Amygdala (tissue), 56 donors: ENCODE measurements at places on chromosomes 1 and 21.

- DNase-seq = no peak
Measured at GRCh38 chr1:247156787-247157232, 15.0 kb downstream of the ZNF124 start.

- no peak for DNase-seq
Measured at GRCh38 chr21:17988102-17988437, 168.9 kb upstream of the C21orf91 start.

DNA sequence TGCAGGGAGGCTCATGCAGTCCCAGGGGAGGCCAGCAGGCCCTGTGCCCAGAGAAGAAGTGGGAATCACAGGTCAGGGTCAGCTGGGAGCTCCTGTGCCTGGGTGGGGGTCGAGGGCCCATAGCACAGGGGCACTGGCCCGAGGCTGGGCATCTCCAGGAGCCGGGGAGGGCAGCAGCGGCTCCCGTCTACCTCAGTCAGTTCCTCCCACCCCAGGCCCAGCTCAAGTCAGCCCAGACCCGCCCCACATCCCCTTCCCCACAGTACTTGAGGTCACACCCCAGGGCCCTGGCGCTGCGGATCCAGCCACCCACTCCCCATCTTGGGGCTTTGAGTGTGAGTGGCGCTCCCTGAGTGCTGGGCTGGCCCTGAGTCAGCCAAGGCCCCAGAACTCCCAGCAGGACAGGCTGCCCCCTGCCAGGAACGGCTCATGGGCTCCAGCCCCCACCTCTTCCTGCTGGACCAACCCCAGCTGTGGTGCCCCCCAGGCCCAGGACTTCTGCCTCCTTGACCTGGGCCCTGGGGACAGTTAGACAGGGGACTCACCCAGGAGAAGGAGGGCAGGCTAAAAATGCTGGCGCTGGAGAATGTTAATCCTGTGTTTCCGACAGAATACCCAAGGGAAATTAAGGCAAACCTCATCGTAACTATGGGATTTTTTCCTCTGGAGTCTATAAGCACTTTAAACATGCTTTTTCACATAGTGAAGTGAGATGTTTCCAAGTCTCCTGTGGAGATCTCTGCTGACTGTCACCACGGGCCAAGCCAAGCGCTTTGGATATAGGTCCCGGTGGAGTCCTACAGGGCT lies 68.8 kb upstream of the COL6A1 start:
- DNase-seq = no peak

DNA sequence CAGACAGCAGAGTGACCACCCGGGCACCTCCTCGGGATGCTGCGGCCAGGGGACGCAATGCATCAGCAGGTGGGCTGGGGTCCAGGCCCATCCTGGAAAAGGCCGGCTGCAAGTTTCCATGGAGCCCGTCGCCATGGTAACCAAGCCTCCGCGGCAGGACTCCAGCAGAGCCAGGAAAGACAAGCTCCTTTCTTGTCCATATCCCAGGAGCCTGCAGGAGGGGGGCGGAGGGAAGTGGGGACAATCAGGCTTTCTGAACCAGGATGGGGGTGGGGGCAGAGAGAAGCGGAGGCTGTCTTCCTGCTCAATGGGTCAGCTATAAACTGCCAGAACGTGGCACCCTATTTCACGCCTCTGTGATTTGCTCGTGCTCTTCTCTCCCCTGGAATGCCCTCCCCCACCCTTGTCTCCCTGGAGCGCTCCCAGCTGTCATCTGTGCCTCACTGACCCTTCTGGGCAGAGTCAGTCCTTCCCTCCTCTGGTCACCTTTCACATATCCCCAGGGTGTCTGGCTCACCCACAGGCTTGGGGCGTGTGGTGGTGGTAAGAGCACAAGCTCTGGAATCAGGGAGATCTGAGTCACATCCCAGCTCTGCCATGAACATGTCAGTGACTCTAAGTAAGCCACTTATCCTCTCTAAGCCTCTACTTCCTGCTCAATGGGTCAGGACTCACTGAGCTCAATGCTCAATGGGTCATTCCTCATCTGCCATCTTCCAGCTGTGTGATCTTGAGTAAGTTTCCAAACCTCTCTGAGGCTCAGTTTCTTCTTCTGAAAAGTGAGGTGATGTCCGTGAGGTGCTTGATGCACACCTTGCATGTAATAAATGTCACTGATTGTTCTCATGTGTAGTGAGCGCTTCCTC lies 58.9 kb upstream of the LAPTM5 start:
- peak; percentile 88 for DNase-seq

GRCh38 chr1:29880556-29880955 lies 644.2 kb downstream of the PTPRU start:
- no peak for DNase-seq

GRCh38 chr21:29418813-29419212 lies 120.1 kb downstream of the BACH1 start:
- no peak for DNase-seq

GRCh38 chr1:162235241-162235800 lies 141.3 kb downstream of the SPATA46 start:
- no peak for DNase-seq

GRCh38 chr1:161945306-161946060 lies 78.2 kb downstream of the OLFML2B start:
- DNase-seq = no peak

DNA sequence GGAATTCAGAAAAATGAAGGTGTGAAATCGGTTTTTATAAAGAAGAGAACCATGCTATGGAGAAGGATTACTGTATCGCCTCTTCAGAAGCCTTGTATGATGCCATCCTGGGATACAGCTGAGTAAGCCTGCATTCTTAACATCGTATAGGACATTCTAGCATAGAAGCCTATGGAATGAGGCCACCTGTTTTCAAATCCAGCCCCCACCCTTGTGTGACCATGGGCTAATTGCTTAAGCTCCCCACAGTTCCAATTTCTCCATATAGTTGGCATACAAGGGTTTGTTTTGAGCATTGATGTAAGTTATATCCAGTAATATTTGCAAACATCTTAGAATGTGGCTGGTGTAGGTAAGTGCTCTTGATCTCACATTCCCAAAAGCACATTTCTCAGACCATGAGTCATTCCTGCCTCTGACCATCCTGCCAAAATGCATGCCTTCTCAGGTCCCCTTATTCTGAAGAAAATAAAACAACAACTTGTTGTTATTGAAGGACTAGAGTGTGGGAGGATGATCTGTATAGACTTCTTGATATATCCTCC lies 1.5 kb downstream of the OR14A2 start:
- DNase-seq = no peak

DNA sequence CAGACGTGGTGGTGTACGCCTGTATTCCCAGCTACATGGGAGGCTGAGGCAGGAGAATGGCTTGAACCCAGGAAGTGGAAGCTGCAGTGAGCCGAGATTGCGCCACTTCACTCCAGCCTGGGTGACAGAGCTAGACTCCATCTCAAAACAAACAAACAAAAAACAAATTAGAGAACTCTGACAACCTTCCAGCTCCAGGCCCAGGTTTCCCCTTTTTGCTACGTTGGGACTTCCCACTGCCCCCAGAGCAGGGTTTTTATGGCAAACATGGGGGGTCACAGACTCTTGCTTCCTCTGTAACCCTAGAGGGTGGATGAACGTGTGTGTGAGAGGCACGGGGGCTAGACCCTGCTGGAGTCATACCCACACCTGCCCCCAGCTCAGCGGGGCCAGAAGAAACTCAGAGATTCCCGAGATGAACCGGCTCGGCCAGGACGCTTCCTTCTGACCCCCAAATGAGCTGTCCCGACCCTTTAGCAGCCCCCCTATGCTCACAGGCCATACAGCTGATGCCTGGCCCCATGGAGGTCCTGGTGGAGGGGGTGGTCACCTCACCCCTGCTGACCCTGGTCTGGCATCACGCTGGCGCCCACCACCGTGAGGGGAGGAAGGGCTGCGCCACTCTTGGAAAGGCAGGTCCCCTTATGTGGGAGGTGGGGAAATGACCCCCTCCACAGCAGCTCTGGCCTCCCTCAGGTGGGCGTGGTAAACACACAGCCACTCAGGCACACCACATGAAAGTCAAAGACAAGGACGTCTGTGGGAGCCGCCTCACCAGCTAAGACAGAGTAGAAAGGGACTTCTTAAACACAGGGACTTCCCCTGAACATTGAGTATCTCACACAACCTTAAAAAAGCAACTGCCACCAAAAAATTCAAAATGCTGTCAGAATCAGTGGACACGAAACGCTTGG lies 7.1 kb downstream of the GPR157 start:
- no peak for DNase-seq

DNA sequence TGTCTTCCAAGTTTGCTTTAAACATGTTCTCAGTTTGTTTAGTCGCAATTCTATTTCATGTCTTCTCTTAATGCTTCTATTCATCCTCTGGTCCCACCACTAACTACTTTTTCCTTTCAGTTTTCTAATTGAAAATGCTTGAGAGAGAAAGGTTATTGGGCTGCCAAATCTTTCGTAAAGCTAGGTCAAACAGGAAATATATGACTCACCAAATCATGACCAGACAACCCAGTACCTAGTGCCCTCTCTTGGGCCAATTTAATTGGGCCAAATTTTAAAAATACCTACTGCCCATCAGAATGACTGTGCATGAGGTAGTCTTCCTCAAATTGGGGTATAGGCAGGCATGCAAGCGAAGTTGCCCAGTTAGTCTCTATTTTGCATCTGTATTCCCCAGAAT lies 295.4 kb upstream of the PBX1 start:
- no peak for DNase-seq

- no peak for DNase-seq
Measured at GRCh38 chr1:238999944-239000343, 386.4 kb upstream of the CHRM3 start.

DNA sequence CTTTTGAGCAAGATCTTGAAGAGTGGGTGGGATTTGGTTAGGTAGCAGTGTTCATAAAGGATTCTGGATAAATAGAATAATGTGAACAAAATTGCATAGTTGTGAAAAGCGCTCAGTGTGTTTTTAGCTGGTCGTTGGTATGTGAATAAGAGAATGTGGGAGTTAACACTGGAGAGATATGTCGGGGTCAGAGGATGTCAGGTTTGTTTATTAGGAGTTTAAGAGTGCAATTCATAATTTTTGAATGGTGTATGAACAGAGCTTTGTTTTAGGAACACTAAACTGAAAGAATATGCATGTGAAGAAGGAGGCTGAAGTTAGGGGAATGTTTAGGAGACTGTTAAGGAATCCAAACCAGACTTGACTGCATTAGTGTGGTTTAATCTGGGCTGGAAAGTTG lies 9.4 kb downstream of the USP16 start:
- DNase-seq = no peak

GRCh38 chr21:44454747-44455523 lies at the start of gene LRRC3:
Gene LRRC3 (plus strand): TSS chr21:44455510. CDS start chr21:44456645, 1,135 bp downstream.
- no peak for DNase-seq

DNA sequence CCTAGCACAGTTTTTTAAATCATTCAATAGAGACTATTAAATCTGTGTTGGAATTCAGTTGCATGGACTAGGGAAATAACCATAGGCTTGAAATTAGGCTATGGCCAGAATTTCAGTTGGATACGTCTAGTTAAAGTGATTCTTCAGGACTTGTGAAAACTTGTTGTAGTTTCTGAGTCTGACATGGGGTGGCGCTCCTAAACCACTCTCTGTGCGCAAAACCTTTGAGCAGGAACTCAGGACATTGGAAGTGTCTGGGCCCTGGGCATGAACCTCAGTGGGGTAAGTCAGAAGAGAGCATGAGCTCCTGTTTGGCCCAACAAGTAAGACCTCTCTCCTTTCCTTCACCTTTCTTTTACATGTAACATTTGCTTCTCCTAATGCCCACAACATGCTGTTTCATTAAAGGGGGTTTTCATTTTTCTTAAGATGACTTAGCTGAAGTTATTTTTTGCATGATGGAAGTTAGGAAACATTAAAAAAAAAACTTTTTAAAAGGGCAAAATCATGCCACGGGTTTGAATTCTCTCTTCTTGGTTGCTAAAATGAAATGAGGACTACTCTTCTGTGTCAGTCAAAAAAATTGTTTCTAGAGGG lies 17.1 kb upstream of the CCDC190 start:
- peak; percentile 23 for DNase-seq

- no peak for DNase-seq
Measured at GRCh38 chr1:11448373-11449099, 30.4 kb upstream of the DISP3 start.

GRCh38 chr1:208153386-208153785 lies 90.8 kb downstream of the PLXNA2 start:
- DNase-seq = no peak

GRCh38 chr1:107954126-107954525 lies 10.9 kb downstream of the VAV3 start:
- DNase-seq = no peak

DNA sequence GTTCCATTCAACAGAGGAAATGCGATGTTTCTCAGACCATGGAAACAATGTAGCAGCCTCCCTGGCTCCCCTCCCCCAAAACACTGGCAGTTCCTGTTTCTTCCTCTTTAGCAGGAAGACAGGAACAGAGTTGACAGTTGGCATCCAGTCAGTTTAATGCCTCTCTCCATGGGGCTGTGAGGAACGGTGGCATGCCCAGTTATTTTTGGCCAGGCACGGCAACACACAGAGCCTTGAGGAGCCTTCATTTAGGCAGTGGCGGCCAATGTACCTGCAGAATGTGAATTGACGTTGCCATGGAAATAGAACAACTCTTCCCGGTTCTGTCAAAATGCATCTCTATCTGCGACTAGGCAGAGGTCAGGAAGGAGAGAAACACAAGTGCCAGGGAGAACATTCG lies 330.6 kb downstream of the DSCAM start:
- no peak for DNase-seq

DNA sequence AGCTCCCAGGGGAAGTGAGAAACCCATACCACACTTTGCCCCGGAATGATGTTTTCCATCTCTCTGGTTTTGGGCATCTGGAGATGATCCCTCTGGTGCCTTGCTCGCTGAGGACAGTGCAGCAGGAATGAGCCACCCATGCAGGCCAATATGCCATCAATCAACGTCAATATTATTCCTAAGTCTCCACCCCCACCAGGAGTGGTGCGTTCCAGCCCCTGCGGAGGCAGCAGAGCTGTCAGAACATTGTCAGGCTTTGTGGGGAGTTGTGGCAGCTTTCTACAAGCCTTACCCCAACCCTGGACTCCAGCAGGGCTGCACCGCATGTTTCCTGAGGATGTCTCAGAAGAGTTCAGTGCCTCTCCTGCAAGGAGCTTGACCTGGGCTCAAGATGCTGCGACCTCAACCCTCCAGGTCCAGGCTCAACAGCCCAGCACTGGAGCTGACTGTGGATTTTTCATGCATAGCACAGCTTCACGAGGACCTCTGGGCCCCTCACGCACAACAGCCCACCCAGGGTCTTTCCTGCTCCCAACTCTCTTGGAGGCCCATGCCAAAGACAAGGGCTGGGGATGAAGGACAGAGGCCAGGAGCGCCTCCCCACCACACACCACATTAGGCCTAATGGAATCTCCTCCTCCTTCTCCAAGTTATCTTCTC lies 67.5 kb downstream of the PSMG1 start:
- DNase-seq = no peak

- DNase-seq = no peak
Measured at GRCh38 chr21:38544661-38545060, 46.4 kb upstream of the ERG start.
